ENCODE measurements at places on chromosomes 1 and 21.

- no peak for DNase-seq
These were observed 93.5 kb downstream of the C1orf94 start for GRCh38 chr1:34270181-34270580.

DNA sequence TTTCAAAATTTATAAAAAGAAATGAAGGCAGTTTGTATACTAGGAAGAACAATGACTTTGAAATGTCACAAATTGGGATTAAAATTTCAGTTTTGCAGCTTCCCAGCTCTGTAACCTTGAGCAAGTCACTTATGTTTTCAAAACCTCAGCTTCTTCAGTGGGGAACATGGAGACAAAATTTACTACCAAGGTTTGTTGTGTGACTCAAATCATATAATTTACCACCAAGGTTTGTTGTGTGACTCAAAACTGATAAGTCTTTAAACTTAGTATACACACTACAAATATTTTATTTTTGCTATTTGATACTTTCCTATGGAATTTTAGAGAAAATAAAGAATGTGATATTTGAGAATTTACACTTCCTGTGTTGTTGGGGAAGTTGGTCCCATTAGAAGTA lies 219.9 kb downstream of the KCTD3 start:
- DNase-seq: no peak

GRCh38 chr1:109823543-109824348 lies 60.0 kb upstream of the EPS8L3 start:
- no peak for DNase-seq

DNA sequence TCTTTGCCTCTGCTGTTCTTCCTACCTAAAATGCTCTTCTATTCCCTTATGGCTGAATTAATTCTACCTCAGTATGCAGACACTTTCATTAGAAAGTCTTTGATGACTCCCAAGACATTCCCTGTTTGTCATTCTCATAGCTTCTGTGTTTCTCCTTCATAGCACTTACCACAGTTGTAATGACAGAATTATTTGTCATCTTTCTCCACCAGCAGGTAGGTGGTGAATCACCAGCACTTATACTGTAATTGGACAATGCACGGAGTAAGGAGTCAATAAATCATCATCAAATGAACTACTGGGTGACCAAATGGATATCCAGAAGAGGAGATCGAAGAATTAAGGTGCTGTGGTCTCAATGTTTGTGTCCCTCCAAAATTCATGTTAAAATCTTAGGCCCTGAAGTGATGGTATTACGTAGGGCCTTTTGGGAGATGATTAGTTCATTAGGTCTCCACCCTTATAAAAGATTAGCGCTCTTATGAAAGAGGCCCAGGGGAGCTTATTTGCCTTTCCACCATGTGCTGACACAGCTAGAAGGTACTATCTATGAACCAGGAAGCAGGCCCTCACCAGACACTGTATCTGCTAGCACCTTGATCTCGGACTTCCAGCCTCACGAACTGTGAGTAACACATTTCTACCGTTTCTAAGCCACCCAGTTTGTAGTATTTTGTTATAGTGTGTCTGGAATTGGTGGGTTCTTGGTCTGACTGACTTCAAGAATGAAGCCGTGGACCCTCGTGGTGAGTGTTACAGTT lies 2.4 kb upstream of the CCT8 start:
- no peak for DNase-seq

DNA sequence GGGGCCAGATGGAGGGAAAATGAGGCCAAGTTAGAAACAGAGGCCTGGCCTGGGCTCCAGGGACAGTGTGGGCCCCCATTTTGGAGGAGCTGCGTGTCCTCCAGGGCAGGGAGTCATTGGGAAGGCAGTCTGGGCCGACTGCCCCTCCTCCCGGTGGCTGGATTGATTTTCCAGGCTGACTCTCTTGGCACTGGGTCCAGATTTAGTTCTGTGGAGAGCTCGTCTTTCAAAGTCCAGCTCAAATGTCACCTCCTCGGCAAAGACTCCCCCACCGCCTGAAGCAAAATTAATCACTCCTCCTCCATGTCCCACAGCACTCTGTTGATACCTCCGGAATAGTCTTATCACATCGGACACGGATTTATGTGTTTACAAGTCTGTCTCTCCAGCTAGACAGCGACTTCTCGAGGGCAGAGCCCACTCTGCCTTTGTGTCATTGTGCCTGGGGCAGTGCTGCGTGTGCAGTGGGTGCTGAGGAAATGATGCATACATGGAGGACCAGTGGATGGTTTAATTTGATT lies 175.1 kb downstream of the CAMTA1 start:
- DNase-seq: no peak

- DNase-seq: no peak
These were observed 1.4 kb downstream of the ZMYM6 start for GRCh38 chr1:35030338-35030737.

GRCh38 chr1:85109475-85109874 lies 61.2 kb upstream of the MCOLN3 start:
- peak; percentile 10 for DNase-seq

GRCh38 chr1:7404046-7404742 lies 366.9 kb upstream of the VAMP3 start:
- no peak for DNase-seq

GRCh38 chr1:198701766-198702539 lies 63.1 kb downstream of the PTPRC start:
- no peak for DNase-seq

DNA sequence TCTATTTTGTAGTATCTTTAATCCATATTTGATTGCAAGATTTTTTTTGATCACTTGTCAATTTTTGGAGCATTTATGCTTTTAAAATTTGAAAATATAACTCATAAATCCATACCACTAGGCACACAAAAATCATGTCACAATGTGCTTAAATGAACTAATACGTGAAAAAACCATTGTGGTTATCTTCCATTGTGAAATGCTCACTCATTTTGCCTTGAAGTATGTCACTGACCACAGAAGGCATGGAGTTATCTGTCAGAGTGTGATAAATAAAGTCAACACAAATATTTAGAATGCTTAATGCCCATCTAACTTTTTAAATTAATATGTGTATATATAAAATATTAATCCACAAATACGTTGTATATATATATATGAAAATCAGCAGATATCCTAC lies 347.2 kb downstream of the PTPRC start:
- DNase-seq: no peak

GRCh38 chr1:5142389-5142788 lies 488.0 kb downstream of the AJAP1 start:
- DNase-seq: no peak

DNA sequence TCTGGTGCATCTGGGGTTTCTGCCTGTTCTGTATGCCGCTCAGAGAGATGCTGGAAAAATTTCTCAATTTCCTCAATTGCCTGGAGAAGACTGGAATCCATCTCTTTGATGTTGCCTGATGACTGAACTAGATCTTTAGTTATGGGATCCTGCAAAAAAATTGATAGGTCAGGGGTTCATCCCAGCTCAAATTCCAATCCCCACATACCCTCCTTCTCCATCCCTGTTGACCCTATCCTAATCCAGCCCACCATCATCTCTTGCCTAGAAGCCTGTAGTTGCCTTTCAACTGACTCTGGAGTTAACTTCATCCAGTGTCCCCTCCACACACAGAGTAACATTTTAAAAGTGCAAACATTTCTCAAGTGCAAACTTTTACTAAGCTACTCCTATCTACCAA lies at the start of gene KLF18:
TSS of gene KLF18 (minus strand) at position 101 of the 400 bp plus-strand sequence. CDS start at position 101, 0 bp downstream.
- no peak for DNase-seq

DNA sequence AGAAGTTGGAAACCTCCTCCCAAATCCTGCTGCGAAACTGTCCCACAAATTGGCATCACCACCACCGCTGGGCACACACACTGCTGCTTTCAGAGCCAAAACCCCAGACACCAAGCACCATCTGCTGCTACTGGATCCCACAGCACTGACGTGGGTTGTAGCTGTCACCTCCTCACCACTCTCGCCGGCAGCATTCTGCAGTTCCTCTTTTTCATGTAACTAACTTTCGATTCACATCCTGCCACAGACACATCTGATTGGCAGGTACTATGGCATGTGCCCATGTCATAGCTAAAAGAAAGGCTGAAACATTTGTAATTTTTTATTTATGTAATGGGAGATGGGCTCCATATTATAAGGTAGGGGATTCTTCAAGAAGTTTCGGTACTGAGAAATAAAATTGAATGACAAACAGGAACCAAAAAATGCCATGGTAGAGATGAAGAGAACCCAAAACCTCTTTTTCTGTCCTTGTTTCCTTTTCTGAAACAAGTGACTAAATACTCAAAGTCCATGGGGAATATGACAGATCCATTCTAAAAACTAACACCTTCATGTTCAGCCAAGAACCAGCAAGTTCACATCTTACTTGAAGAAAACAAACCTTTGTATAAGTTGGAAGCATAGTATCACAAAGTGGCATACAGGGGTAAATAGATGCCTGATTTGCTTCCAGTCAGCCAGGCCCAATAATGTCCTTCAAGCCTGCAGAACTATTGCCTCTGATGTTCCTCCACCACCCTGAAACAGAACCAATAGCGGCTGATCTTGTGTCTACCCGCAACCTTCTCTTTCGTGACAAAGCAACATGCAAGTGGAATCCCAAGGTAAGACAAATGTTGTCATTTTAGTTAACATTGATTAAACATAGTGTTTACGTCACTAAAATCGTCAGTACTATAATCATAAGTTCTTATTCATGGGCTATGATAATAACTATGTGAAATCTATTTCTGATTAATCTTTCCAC lies 26.6 kb upstream of the RGS13 start:
- peak; percentile 19 for DNase-seq

- DNase-seq: no peak
These were observed 273.1 kb downstream of the DPYD start for GRCh38 chr1:97647776-97648175.

GRCh38 chr1:47686731-47687630 lies 249.1 kb downstream of the FOXD2 start:
- DNase-seq: no peak

- no peak for DNase-seq
These were observed 24.7 kb upstream of the DISP1 start for GRCh38 chr1:222790115-222790514.

DNA sequence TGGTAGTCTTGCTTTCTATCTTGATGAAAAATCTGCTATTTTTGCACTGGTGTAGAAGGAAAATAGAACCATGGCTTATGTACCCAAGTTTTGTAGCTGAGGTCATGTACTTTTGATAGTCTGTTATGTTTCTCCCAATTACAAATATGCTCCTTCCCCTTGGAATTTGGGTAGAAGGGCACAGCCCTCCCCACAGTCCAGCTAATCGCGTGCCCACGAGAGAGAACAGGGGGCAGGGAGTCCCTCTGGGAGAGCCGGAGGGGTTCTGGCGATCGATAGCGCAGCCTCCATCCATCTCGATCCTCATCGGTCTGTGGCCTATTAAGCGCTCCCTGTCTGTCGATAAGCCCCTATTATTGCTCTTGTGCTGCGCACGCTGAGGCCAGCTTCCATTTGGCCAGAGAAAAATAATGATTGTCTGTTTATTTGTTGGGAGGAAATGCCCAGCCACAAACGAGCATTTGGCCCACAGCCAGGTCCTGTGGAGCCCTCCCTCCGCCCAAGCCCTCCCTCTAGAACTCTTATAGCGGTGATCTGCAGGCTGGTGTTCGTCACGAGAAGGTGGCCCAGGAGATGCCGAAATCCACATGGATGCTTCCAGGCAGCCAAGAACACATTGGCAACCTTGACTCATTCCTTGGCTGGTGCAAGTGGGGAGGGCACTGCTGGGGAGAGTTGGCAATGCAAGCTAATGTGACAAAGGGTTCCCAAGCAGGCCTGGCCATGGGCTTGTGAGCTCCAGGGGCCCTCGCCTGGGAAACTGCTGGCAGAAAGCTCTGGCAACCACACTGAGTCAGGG lies 134.7 kb upstream of the TNR start:
- no peak for DNase-seq

DNA sequence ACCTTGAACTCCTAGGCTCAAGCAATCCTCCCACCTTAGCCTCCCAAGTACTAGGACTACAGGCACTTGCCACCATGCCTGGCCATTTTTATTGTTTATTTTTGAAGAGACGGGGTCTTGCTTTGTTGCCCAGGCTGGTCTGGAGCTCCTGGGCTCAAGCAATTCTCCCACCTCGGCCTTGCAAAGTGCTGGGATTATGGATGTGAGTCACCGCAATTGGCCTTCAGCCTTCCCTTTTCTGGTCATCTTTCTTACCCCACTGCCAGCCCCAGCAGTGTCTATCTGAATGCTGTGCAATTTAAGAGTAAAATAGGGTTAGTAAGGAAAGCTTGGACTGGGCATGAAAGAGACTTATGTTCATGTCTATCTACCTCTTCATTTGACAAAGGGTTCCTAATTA lies 6.1 kb upstream of the KLF17 start:
- DNase-seq: no peak

GRCh38 chr21:36962098-36962780 lies 4.2 kb downstream of the HLCS start:
- no peak for DNase-seq

DNA sequence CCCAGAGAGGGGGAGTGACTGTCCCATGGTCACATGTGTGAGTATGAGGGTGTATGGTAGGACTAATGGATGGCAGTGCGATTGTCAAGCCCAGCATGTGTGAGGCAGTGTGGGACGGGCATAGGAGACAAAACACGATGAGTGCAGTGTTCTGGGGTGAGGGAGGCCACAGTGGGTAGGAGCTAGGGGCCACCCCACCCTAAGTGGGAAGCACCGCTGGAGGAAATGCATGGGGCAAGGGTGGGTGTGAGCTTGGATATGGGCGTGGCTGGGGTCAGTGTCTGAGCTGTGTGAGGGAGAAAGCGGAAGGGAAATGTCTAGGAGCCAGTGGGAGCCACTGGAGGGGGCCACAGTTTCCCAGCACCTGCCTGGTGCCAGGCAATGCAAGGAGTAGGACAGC lies 56.5 kb downstream of the FOXO6 start:
- DNase-seq: no peak

DNA sequence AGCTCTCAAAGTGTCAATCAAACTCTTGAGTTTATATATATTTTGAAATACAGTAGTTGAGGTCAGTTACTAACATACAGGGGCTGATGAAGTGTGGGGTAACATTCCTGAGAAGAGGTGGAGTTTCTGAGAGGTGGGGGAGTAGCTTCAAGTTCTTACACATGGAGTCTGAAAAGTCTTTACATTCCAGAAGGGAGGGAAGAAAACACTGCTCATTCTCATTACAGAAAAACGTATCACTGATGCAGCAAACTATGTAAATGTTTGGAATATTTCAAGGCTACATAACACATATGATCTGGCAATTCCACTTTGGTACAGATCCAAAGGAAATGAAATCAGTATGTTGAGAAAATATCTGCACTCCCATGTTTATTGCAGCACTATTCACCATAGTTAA lies 1065.8 kb upstream of the B3GALT2 start:
- no peak for DNase-seq

GRCh38 chr1:206958144-206958543 lies 11.9 kb upstream of the PIGR start:
- no peak for DNase-seq
